ENCODE measurements at places on chromosomes 16 and 17.
A peak's percentile ranks its signal among the peaks of the same experiment; 100 is the strongest.

GRCh38 chr17:67359960-67360791, 6.2 kb downstream of the PSMD12 start:
- DNase-seq, result no peak

GRCh38 chr17:48295362-48296288, 134.4 kb downstream of the SKAP1 start:
- DNase-seq, result no peak

GRCh38 chr16:79628988-79629387, 28.5 kb upstream of the MAF start:
- no peak for DNase-seq

DNA sequence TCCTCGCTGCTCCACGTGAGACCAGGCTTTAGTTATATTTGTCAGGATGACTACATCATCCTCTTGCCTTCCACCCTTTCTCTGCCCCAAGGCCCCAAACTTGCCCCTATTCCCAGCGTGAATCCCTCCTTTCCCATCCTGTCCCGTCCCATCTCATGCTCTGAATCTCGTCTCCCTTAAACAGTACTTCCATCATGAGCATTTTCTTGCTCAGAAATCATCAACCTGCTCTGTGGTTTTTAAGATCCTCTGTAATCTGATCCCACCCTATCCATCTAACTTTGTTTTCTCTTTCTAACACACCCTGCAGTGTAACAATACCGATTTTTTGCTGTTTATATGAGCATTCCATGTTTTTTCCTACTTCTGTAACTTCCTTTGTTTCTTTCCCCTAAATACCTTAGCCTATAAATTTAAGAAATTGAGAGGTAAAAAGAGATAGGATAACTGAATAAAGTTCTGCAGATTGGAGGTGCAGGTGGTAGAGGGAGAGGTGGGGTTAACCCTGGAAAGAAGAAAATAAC, 39.7 kb downstream of the MRTFB start:
- no peak for DNase-seq

GRCh38 chr17:31534223-31534888, 142.9 kb downstream of the RAB11FIP4 start:
- DNase-seq, result no peak

DNA sequence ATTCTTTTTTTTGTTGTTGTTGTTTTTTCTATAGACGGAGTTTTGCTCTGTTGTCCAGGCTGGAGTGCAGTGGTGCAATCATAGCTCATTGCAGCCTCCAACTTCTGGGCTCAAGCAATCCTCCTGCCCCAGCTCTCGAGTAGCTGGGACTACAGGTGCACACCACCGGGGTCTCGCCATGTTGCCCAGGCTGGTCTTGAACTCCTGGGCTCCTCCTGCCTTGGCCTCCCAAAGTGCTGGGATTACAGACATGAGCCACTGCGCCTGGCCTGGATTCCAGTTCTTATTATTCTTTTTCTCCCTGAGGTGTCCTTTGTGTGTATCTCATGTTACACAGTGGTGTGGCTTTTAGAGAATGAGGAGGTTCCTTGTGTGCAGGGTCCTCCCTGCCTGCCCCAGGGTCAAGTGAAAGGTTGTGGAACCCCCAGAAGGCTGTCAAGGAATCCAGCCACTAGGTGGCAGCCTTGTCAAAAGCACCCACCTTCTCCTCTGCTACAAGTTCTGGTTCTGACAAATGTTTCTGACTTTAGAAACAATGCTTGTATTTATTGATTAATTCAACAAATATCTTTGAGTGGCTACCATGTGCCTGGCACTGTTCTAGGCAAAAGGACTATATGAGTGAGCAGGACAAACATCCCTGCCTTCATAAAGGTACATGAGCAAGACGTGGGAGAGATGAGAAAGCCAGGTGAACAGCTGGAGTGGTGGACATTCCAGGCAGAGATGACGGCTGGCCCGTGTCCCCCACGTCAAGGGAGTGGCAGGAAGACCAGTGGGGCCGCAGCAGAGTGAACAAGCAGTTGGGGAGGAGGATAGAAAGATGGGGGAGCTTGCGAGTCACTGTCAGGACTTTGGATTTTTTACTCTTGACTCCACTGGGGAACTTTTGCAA, 112.4 kb downstream of the SPECC1 start:
- DNase-seq, result peak; percentile 91

DNA sequence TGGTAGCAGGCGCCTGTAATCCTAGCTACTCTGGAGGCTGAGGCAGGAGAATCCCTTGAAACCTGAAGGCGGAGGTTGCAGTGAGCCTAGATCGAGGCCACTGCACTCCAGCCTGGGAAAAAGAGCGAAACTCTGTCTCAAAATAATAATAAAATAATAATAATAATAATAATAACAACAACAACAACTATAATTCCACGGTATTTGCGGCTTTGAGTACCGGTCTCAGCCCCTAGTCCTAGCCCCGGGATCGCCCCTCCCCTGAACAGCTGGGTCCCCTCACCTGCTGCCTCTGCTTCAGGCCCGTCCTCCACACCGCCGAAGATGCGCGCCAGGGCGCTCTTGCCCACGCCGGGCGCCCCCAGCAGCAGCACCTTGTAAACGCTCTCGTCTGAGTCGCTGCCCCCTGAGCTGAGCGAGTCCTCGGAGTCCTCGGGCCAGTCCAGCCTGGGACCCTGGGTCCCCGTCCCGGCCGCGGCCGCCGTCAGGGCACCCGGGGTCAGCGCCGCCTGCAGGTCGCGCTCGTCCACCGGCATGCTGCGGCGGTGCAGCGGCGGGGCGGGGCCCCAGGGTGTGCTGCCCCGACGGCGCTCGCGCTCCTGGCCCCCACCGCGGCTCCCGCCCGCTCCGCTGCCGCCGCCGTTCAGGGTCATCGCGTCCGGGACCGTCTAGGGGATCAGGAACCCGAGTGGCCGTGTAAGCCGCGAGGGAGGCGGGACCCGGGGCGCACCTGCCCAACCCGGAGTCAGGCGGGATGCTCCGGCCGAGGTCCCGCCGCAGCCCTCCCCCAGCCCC, 611 bp downstream of the RRAD start:
- no peak for DNase-seq

DNA sequence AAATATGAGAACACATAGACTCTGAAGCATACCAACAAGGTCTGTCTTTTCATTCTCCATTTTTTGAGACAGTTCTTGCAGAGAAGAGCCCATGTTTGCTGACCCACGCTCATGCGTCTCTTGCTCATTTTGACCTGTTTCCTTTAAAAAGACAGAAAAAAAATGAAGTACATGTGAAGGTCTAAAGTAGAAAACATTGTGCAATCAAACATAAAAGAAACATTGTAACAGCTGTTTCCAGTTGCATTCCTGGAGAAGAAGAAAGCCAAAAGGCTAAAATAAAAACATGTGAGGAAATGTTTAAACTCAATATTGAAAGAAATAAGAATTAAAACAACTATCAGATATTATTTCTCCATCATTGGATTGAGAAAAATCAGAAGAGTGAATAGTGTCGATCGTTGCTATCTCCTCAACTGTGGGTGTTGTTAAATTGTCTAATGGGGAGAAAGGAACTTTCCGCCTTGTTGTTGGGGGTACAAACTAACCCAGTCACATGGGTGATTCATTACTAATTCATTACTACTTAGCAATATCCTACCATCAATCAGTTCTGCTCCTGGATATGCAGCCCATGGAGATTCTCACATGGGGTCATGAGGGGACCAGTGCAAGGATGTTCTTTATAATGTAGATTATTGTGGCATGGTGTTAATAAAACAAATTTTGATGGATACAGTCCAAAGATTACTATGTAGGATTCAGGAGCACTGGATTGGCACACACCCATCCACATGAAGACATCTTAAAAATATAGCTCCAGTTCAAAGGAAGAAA, 9.5 kb downstream of the ABCA9 start:
- DNase-seq, result no peak

GRCh38 chr16:77336637-77337036, 98.2 kb downstream of the ADAMTS18 start:
- DNase-seq, result no peak

- no peak for DNase-seq
These were observed 62.6 kb downstream of the AMFR start for GRCh38 chr16:56362706-56363105.

- DNase-seq, result no peak
These were observed 1.0 kb upstream of the B9D1 start for GRCh38 chr17:19363460-19364035.

- DNase-seq, result no peak
These were observed 3.5 kb downstream of the CHMP6 start for GRCh38 chr17:80995131-80995530.

DNA sequence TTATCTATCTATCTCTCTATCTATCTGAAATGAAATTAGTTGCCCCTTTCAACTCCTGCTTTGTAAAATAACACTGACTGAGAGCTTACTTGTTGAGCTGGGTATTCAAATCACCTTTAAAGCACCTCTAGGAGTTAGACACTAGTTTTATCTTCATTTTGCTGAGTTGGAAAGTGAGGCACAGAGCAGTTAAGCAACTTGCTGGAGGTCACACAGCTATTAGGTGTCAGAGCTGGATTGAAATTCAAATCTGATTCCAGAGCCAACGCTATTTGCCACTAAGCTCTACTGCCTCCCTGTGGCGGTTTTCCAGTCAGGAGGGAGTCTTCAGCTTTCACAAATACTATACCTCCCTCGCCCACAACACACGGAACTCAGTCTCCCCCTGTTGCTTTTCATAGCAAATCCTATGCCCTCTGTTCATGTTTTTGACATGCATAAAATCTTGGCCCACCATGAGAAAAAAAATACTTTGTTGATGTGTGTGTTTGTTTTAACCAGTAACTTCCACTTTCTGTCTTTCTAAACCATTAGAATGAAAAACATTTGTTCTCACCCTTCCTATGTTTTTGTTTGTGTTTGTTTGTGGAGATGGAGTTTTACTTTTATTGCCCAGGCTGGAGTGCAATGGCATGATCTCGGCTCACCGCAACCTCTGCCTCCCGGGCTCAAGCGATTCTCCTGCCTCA, 74.8 kb upstream of the SMURF2 start:
- no peak for DNase-seq

DNA sequence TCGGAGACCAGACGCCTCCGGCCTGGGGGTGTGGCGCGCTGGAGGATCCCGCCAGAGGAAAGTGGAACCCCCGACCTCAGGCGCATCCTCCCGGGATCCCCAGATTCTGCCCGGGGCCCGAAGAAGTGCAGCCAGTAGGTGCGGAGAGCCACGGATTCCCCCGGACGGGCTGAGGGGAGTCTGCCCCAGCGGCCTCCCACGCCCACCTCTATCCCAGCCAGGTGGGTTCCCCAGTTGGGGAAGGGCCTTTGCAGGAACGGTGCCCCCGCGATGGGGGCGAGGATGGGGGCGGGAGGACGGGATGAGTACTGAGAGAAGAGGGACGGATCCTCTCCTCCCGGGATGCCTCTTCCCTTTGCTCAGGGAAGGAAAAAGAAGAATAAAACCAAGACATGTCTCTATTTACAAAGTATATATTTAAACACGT, 5.1 kb downstream of the CBX8 start:
- DNase-seq, result no peak

GRCh38 chr16:5031601-5032000, 2.1 kb downstream of the NAGPA start:
- no peak for DNase-seq

- no peak for DNase-seq
These were observed 38.9 kb upstream of the GHDC start for GRCh38 chr17:42233156-42233555.

DNA sequence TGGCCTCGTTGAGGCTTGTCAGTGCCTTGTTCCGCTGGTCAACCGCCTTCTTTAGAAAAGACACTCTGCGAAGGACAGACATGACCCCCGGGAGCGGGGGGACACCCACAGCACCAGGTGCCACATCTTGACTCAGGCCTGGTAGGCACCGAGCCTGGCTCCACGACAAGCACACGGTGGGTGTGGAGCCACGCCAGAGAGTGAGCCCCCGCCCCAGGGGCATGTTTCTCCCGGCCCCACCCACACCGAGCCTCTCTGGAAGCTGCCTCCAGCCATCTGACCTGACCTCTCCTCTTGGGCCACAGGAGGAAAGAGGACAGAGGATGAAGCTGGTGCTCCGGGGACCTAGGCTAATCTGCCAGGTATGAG, 4.6 kb downstream of the FAAP100 start:
- no peak for DNase-seq

DNA sequence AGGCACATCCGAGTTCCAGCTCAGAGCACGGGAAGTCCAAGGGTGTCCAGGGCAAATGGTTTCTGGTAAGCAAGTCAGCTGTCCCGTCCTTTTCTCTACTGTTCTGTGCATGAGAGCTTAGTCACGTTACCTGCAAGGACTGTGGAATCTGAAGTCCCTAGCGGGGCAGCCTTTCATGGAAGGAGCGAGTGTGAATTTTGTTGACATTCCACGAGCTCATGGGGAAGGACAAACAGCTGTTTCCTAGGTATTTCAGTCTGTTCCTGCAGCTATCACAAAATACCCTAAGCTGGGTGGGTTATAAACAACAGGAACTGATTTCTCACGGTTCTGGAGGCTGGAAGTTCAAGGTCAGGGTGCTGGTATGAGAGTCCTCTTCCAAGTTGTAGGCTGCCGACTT, 109.2 kb downstream of the SDR42E1 start:
- DNase-seq, result no peak

GRCh38 chr16:78177987-78178386, 78.5 kb downstream of the WWOX start:
- no peak for DNase-seq
